ENCODE measurements at places on chromosomes 13 and 19.

GRCh38 chr13:110268576-110269185, 38.3 kb downstream of the COL4A1 start:
- DNase-seq = no peak

- DNase-seq = no peak
These were observed 428.7 kb downstream of the MYO16 start for GRCh38 chr13:109058087-109058486.

GRCh38 chr19:31430381-31430780, 81.1 kb upstream of the TSHZ3 start:
- DNase-seq = no peak

- DNase-seq = no peak
These were observed 73.7 kb upstream of the PCDH9 start for GRCh38 chr13:67303661-67304333.

- DNase-seq = peak; percentile 88
These were observed 14.1 kb upstream of the AKAP8L start for GRCh38 chr19:15432629-15433518.

GRCh38 chr19:42422901-42423461, 4.2 kb downstream of the LIPE start:
- peak; percentile 31 for DNase-seq

- no peak for DNase-seq
These were observed 1591.3 kb downstream of the EFNB2 start for GRCh38 chr13:104944176-104944575.

DNA sequence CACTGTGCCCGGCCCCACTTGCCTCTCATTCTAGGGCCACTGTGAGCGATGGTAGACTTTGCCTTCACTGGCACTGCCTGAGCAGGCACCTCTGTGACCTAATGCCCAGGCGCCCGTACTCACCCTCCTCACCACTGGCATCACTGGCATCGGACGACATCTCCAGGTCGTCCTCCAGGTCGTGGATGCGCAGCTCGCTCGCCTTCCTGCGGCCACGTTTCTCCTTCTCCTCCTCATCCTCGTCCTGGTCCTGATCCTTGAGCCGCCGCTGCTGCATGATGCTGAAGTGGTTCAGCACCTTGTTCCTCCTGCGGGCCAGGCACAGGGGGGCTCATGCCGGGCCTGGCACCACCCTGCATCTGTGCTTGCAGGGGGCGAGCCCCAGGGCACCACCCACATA, 7.5 kb upstream of the PSPN start:
- no peak for DNase-seq

- DNase-seq = no peak
These were observed 5.7 kb upstream of the CDC42EP5 start for GRCh38 chr19:54478677-54479266.

DNA sequence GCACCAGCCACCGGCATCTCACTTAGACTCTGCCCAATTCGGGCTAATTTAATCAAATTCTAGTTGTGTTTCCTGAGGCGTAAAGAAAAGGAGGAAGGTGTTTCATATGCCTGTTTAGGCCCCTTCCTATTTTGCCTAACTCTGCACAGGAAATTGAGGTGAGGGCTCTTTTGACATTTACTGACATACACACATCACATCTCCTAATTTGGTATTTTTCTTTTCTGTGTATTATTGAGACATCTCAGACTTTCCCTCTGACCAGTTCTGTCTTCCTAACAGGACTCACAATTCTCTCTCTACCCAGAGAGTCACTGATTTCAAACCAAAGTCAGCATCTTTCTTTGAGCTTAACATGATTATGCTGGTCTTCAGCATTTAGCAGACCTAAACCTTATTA, 7.9 kb downstream of the CEACAM3 start:
- no peak for DNase-seq

Data from stimulated activated CD4-positive, alpha-beta T cell treated with anti-CD3 and anti-CD28 coated beads, Interleukin-15, amount 100 ng/mL, for 1 hour (primary cell).